Cortex of kidney (tissue), 1 donor: ENCODE measurements at places on chromosomes 2 and 18.

DNA sequence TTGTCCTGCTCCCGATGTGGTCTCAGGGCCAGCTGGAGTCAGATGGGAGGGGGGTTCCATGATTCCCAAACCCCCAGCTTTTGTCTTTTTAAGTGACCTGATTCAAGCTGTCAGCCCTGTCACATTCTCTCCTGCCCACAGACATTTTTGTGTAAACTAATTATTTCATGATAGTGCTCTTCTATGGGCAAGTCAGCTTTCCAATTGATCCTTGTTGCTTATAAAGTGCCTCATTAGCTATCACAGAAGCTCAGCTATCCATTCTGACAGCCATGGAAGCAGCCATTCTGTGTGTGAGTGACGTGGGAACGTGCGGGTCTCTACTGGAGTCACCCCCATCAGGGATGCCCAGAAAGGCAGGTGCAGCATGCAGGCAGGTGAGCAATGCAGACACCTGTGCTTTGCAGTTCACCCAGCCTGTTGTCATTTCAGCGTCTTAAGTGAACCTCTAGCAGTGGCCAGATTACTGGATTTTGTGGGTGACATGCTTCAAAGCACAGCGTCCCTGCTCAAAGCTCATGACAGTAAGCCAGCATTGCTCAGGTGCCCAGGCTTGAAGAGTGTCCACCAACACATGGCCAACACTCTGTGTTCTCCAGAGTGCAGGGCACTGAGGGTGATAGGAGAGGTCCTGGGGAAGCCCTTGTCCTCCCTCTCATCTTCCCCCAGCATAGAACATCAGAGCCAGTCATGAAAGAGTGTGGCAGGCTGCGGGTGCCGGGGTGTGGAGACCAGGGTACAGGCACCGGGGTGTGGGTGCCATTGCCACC, 162.1 kb upstream of the SH3BP4 start:
- DNase-seq: no peak

- DNase-seq: no peak
Measured at GRCh38 chr2:39697454-39697853, 31.7 kb downstream of the TMEM178A start.

- no peak for DNase-seq
Measured at GRCh38 chr2:16090650-16091575, 150.6 kb downstream of the MYCN start.

DNA sequence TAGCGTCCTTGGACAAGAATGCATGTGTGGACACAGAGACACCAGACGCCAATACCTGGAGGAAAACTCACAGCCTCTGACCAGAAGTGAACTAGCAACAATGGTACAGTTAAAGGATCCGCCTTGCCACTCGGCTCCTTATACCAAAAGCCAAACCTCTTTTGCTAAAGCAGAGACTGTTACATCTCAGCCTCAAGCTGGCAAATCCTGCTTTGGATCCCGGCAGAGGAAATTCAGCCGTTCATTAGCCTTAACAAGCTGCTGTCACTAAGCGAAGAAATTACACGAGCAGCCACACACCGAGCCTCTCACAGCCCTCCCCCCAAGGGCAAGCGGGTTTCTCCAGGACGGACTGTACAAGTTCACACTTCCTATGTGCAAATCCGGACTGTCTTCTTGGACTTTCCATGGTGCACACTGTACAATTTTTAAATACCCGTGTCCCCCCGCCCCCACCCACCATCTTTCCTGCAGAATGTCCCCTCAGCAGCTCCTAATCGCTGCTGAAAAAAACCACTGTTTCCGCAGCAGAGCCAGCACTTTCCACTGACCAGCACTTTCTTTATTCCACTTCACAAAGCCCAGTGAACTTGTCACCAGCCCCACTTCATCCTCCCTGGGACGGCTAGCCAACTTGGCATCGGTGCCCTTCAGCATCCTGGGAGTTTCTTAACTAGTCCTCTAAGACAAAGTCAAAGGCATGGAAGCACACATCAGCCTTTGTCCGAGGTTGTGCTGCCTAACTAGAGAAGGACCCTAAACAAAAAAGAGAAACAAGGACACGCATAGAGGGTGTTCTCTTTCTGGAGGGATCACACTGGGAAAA, 1.5 kb downstream of the KLF7 start:
- no peak for DNase-seq

GRCh38 chr2:24969784-24970183, 2.0 kb downstream of the DNAJC27 start:
- no peak for DNase-seq

GRCh38 chr2:2719015-2719414, 387.9 kb upstream of the MYT1L start:
- DNase-seq: no peak

DNA sequence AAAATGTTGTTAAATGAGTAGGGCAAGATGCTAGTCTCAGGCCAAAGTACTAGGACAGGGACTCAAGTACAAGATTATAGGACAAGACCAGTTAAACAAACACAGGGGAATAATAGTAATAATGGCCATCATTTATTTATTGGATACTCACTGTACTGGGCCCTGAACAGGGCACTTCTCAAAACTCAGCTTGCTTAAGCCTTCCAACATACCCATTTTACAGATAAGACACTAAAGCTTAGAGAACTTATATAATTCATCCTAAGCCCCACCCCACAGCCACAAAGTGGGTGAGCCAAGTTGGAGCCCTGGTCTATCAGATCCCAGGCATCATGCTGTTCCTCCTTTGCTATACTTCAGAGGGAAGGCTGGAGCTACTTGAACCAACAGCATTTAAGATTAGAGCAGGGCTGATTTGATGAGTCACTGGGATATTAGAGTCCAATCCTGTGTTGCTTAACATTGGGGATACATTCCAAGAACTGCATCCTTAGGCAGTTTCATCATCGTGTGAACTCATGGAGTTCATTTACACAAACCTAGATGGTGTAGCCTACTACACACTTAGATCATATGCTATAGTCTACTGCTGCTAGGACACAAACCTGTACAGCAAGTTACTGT, 153.6 kb downstream of the MTCL1 start:
- DNase-seq: no peak

- DNase-seq: no peak
Measured at GRCh38 chr2:207543272-207543671, 13.5 kb downstream of the CREB1 start.

DNA sequence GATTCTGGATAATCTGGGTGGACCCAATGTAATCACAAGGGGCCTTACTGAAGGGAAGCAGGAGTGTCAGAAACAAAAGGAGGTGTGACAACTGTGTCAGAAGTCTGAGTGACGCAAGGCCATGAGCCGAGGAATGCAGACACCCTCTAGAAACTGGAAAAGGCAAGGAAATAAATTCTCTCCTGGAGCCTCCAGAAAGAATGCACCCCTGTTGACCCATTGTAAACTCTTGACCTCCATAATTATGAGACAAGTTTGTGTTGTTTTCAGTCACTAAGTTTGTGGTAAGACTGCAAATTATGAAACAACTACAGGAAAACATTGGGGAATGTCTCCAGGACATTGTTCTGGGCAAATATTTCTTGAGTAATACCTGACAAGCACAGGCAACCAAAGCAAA, 47.3 kb upstream of the B3GNT7 start:
- no peak for DNase-seq

- DNase-seq: no peak
Measured at GRCh38 chr2:69798290-69798908, 31.1 kb upstream of the GMCL1 start.

DNA sequence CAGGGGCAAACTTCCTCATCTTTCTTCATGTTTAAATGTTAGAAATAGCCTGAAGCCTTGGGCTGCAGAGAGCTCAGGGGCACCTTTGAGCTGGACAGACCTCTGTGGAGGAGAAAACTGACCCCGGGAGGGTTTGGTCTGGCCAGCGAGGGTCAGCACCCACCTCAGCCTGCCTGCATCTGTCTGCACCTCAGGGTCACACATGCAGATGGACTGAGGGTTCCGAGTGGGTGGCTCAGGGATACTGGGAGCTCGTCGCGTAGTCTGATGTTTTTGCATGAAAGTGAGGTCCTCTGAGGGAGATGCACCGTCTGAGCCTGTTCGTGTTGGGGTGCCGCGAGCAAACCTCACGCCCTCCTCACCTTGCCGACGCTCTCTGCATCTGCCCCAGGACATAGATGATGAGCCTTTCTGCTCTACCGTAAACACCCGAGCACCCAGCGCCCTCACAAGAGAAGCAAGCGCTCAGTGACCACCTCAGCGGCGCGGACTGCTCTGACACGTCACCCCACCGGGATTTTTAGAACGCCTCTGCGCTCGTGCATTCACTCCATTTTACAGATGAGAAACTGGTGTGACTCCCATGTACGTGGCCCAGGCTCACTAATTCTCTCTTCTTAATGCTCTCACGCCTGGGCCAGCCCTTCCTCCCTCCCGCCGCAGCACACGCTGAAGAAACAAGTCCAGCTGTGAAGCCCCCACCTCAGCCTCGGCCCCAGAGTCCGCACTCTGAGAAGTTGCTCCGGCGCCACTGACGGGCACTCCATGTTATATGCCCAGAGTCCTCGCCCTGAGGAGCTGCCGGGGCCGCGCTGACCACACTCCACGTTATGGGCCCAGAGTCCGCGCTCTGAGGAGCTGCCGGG, 9.5 kb downstream of the KCNG2 start:
- DNase-seq: no peak

DNA sequence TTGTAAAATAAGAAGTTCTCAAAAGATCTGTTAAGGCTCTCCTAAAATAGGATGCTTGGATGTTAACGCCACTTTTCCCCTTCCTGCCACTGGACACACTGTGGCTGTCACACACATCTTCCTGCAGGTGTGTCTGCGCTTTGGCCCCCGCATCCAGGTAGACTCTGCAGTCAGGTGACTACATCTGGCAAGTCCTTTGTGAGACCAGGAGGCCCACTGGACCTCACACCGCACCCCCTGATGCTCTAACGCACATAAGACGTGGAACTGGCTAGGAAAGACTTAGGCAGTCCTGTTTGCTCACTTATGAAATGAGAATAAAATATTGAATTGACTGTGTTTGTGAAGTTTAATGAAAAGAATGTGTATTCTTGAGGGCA, 67.6 kb upstream of the PXDN start:
- no peak for DNase-seq

- DNase-seq: no peak
Measured at GRCh38 chr2:42792087-42792582, 248 bp downstream of the HAAO start.

DNA sequence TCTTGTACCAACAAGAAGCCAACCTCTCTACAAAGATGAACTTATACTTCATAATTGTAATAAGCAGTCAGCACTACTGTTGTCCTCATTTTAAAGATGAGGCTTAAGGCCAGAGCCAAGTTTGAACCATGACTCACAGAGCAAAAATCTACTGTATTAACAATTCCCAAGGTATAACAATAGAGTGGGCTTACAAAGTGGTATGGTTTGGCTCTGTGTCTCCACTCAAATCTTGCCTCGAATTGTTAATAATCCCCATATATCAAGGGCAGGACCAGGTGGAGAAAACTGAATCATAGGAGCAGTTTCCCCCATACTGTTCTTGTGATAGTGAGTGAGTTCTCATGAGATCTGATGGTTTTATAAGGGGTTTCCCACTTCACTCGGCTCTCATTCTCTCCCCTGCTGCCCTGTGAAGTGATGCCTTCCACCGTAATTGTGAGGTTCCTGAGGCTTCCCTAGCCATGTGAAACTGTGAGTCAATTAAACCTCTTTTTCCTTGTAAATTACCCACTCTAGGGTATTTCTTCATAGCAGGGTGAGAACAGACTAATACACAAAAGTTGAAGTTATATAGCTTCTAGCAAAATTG, 19.5 kb downstream of the MRPL44 start:
- no peak for DNase-seq

DNA sequence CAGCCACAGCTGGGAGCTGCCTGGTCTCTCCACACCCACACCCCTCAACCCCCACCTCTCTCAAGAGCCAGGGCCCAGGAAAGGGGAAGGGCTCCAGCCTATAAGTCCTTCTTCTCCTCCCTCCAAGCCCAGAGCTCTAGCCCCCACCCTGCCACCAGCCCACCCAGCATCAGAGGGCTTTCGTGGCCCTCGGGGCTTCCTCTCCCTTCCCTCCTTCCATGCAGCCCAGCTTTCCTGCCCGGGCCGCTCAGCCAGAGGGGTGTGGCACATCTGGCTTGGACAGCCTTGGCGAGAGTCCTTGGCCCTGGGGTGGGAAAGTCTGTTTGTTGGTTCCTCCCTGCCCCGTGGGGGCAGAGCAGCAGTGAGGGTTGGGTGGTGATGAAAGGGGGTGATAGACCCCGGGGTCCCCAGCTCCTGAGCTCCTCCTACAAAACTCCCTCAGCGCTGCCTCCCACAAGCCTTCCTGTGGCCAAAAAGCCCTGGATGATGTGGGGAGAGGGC, 7.0 kb downstream of the TNS1 start:
- no peak for DNase-seq

DNA sequence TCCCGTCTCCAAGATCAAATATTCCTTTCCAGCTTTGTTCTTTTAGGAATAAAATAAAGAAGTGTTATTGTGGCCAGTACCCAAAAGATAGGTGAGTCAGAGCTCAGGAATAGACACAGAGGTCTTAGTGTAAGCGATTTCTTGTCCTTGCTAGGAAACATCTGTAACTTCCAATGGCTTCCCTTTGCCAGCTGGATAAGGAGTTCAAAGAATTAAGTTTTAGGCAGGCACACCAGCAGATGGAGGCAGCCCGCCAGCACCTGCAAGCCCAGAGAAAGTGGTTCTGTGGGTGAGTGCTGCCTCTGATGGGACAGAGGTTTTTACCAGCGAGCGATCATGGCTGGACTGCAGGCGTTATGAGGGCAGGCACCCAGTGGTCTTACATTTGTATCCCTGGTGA, 125.4 kb downstream of the MGAT5 start:
- DNase-seq: no peak

DNA sequence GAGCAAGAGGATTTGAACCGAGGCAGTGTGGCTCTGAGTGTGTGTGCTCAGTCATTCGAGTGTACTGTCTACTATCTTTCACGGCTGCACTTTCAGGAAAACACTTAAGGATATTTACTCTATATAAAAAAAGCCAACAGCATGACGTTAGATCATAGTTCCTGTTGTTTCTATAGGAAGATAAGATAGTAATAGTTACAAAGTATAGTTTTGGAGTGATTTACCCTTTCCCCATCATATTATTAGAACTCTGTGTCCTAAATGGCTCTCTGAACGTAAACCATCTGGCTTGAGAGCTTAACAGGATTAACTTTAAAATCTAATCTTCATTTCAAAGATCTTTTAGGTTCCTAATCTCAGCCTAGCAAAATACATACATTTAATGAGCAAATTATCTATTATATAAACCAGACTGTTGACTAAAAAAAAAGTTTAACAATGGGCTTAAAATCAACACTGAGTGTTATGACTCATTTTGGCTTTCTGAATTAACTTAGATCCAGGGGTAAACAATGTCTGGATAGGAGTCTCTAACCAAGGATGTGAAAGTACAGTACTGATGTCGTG, 150.3 kb upstream of the DNMT3A start:
- DNase-seq: no peak

GRCh38 chr2:236177604-236177966, 9.4 kb upstream of the GBX2 start:
- no peak for DNase-seq
